NCI-H1930 (cell line): ENCODE measurements at places on chromosomes 6 and 20.

- DNase-seq: no peak
These were observed 37.2 kb downstream of the TRMT6 start for GRCh38 chr20:5913166-5913565.

DNA sequence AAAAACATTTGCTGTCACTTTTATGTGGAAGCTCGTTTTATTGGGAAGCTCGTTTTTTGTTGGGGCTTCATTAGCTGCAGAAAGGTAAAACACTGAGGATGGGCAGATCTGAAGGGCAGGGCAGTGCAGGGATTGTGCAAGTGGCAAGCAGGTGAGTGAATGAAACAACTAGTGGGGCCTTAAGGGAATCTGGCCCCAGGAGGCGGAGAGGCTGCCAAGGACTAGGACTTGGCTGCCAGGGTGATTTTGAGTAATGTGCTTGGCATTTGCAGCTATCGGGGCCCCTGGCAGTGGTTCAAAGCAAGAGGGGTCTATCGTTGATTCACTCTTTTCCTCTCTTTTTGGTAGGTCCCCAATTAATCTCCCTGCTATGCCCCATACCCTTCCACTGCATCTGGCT lies 11.5 kb downstream of the IL22RA2 start:
- DNase-seq: no peak

- no peak for DNase-seq
These were observed 40.9 kb upstream of the PKIB start for GRCh38 chr6:122569230-122569771.

GRCh38 chr20:57844626-57845596 lies 135.1 kb upstream of the PMEPA1 start:
- no peak for DNase-seq

GRCh38 chr20:59024111-59024530 lies 4.9 kb downstream of the TUBB1 start:
- DNase-seq: no peak

- no peak for DNase-seq
These were observed 91.9 kb downstream of the TNFAIP3 start for GRCh38 chr6:137958811-137959565.
